ENCODE measurements at places on chromosomes 2 and 18. TPM values are rescaled to one million over a fixed set of nuclear protein-coding genes. Genes with fewer than 3 reads are reported as not detected.

DNA sequence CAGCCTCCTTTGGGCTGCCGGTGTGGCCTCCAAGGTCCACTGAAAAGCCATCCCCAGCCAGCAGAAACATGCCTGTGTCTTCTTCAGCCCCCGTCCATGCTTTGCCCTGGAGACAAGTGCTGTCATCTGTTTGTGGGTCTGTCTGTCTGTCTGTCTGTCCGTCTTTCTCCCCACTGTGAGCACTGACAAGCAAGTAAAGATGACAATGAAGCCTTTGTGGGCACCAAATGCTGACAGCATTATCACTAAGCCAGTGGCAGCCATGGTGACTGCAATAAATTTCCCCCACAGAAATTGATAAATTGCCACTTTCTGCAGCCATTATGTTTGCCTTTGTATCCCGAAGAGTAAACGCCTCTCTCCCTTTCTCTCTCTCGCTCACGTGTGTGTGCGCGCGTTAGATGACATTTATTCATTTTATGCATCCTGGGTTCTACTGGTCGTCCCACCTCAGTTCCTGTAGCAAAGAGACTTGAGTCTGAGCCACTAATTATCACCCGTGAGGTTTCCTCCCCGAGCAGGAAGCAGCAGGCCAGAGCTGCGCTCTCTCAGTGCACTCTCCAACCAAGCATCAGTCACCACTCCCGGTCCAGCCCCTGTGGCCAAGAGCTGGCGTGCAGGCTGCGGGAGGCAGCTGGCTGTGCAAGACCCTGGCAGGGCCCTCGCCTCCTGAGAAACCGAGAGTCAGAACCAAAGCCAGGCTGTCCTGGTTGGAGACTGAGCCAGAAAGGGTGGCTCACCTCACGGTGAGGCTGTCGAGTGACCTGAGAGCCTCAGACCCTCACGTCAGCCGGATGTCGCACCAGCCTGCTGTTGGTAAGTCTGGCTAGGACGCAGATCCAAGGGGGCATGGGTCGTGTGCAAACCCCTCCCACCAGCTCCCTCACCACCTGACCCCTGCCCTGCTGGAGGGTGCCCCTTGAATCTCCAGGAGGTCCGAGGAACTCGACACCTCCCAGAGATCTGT is 6.9 kb downstream of the STEAP3 start:
- DNase-seq, result no peak

DNA sequence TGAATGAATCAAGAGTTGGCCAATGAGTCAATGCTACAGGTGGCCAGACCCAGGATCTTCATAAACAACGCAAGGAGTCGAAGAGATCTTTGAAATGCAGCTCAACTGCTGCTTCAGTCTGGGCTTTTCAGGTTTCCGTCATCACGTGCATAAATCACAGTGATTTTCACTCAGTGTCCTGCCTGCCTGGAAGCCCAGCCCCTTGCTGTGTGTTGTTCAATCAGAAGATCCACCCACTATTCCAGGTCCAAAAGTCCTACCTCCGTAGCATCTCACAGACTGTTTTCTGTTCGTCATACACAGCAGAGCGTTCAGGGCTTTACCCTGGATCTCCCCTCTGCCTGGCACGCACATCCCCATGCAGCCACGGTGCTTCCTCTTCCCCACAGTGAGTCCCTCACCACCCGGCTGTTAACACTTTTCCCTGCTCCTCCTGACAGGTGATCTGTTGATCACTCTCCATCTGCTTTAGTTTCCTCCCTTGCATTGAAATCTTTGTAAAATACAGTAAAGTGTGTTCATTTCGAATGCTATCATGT is 216.3 kb downstream of the MYT1L start:
- DNase-seq, result no peak

DNA sequence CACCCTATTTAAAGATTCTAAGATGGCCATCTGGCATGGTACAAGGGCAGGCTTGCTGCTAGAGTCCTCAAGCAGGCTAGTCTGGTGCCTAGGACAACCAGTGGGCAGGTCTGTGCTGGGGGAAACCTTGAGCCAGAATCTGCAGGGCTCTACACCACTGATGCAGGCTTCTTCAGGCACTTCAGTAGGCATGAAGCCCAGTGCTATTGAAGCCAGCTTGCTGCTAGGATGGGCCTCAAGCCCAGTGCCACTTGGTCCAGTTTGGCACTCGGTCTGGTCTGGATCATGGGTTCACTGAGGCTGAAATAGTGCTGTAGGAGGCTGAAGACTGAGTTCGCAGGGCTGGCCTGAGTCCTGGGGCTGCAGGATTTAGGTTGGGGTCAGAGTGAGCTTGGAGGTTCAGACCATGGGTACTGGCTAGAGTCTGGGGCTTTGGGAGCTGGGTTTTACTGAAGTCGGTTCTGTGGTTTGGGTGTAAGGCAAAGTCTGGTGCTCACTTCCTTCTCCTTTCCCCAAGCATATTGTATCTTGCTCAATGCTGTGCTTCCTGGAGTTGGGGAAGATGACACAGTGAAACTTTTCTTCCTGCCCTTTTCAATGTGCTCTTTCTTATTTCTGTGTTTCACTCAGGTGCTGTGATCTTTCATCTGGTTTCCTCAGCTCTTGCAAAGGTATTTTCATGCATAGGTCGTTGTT is 41.2 kb downstream of the SP100 start:
- DNase-seq, result no peak

Gene MDH1B
- 0.76 TPM for polyA plus RNA-seq

Gene TLK1
- polyA plus RNA-seq, result 18.2 TPM

GRCh38 chr2:190181123-190181669 is 118.7 kb upstream of the MSTN start:
- DNase-seq, result no peak

GRCh38 chr18:75678627-75679026 is 251.1 kb upstream of the SMIM21 start:
- DNase-seq, result no peak

GRCh38 chr2:205686056-205686782 is 3.9 kb downstream of the NRP2 start:
- DNase-seq, result no peak

DNA sequence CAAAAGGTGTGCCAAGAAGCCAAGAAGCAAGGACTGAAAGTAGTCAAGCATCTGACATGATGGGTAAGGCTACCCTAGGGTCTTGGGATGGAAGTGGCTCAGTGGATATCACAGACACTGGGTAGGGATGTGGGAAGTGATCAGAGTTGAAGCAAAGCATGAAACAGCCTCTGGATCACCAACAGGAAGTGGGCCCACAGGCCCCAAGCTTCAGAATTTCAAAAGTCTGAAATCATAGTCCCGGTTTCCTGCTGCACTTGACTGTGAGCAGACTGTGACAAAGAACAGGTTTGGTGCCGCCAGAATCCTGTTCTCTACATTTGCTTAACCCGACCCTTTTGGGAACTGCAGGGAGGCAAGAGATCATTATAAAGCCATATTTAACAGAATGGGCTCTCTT is 57.4 kb downstream of the SP100 start:
- no peak for DNase-seq

DNA sequence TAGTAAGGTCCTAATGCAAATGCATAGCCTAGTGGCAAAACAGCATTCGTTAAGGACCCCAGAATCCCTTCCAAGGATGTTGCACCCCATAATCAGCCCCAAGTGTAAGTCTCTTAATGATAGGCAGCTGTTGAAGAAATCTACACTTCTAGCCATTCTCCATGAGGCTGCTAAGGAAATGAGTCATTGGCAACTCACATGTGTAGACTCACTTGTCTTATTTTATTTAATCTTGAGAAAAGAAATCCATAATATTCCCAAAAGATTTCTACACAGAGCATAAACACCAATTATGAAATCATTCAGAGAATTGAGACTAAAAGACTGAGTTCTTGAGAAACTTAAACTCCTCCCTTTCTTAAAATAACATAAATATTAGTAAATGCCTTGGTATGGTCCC is 52.4 kb downstream of the AKAIN1 start:
- no peak for DNase-seq

DNA sequence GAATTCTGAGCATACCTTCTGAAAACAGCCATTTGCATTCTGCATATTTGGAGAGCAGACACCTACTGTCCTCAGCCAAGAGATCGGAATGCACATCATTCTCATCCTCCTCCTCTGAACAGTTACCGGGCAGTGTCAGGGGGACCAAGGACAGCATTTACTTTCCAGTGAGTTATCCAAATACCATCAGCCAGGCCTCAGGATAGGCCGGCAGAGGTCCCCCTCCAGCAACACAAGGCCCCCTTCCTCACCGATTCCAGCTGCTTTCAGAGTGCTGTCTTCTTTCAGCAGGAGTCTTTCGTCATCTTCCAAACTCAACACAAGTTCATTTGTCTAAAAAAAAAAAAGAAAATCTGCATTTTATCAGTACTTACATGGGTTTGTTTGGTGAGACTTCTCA is 55.3 kb downstream of the C2orf76 start:
- DNase-seq, result no peak

DNA sequence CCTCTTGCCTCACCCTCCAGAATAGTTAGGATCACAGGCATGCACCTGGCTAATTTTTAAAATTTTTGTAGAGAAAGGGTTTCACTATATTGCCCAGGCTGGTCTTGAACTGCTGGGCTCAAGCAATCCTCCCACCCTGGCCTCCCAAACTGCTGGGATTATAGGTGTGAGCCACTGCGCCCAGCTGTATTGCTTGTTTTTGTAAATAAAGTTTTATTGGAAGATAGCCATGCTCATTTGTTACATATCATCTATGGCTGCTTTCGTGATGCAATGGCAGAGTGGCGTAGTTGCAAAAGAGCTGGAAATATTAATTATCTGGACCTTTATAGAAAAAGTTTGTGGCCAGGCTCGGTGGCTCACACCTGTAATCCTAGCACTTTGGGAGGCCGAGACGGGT is 109.4 kb upstream of the SPRED2 start:
- no peak for DNase-seq

DNA sequence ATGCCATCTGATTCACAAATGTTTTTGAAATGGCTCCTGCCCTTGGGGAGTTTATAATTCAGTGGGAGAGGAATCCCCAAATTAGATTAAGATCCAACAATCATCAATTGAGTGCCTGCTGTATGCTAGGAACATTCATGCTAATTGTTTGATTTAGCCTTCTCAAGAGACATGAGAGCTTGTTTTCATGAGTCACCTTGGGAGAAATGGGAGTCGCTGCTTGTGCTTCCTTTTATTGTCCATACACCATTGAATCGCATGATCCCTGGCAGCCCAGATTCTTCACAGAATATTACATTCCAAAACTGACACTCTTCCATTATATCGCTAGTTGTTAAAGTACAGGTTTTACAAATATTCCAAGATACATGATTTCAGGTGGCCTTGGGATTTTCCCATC is 106.0 kb upstream of the MAP3K20 start:
- no peak for DNase-seq

DNA sequence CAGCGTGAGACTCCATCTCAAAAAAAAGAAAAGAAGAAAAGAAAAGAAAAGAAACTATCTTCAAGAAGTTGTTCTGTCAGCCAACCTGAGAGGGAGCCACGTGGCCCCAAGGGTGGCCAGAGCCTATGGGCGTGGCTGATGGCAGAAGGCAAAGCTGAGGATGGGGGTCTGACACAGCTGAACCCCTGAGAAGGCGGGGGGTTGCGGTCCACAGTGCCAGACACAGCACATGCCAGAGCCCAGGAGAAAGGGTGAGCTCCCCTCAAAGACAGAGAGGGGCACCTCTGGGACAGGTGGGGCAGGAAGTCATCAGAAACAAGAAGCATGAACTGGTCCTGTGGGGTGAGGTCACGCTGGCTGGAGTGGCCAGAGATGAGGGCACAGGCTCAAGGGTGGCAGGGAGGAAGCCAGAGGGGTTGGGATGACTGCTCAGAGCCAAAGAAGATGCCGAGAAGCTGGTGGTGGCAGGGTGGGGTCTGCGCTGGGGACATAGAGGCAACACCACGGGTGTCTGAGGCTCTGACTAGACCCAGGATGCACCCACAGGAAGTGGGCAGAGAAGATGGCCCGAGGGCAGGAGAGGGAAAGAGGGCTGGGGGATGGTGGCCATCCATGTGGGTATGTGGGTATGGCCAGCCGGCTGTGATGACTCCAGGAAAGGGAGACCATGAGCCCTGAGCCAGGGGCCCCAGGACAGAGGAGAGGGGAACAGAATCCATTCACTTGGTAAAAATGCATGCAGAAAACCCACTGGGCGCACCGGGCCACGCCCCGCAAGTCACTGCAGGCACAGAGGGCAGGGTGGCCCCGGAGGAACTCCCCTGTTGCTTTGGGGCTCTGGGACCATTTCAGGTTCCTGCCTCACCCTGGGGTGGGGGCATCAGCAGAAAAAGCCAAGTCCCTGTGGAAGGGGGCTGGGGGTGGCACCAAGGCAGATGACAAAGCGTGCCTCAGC is 8.4 kb downstream of the KIF1A start:
- DNase-seq, result no peak

Gene ITGB6
- 0.01 TPM for polyA plus RNA-seq

DNA sequence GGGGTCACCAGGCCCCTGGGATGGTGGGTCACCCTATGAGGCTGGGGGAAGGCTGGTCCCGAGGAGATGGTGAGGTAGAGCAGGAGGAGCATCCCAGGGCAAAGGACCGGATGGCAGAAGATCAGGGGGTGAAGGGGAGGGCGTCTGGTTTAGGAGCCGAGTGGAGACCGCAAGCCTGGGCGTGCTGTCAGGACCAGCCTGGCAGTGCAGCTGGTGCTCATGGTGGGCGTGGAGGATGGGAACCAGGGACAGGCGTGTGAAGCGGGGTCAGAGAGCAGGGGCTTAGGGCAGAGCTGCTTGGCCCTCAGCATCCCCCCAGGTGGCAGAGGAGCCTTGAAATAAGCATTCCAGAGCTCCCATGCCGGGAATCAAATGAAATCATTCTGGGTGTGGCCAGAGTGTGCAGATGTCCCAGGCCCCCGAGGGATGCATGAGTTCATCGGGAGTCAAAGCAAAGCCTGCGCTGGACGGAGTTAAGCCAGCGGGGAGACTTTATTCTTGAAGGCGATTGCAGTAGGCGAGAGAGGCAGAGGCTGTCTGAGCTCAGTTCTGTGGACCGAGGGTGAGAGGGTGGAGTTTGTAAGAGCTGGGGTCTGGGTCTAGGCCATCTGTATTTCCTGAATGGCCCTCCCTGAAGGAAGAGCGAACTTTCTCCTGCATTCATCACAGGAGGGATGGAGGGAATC is 33.1 kb upstream of the MBP start:
- DNase-seq, result peak; percentile 2

- no peak for DNase-seq
These were observed 46.8 kb downstream of the LIPG start for GRCh38 chr18:49608366-49609255.

DNA sequence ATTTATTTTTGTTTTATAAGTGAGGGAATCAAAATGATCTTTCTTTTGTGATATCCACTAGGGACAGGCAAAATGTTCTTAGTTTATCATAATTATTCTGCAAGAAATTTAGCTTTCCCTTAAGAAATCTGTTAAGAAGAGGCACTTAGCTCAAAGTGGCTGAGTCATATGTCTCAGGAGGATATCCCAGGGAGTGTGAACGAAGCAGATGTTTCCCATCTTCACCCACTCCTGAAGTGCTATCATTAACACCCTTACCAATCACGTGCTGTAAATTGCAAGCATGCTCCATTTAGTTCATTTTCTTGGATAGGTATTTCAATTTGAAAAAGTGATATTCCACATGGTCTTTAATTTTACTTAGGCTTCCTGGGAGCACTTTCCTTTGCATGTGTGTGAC is 774.3 kb upstream of the TMEFF2 start:
- no peak for DNase-seq

Gene TMEM178A
- 2.0 TPM for polyA plus RNA-seq

Gene IL37
- polyA plus RNA-seq, result not detected

Measured in BJ (cell line).